ENCODE measurements at places on chromosomes 16 and 17.

DNA sequence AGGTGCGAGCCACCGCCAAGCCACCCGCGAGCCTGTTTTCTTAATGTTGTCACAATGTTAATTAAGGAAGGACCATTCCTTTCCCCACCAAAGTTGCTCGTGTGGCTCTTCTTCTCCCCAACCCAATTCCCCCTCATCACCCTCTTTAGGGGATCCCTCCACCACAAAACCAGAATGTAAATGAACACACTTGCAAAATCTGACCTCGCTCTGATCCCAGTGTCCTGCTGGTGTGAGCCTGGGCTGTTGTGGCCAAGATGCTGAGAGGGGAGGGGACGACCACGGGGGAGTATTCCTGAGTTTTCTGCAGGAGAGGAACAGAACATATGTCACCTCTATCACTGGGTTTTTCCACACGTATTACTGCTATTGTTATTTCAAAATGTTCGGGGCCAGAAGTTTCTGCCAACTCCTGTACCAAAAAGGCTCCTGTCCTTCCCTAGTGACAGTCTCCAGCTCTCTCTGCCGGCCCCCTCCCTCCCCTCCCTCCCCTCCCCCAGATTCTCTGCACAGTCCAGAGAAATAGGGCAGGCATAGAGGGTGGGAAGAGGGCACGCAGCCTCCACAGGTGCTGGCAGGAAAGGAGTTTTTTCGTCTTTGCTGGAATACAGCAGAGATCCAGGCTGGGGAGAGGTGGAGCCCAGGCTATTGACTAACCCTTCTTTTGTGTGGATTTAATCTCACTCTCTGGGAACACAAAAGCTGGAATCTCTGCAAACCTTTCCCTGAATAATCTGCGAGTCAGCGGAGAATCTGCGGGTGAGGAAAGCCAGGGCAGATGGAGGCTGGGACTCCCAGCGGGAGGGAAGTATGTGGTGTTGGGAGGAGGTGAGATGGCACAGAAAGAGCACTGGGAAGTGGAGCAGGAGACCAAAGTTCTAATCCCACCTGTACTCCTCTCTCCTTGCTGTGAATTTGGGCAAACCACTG, 4.5 kb upstream of the CA4 start:
- DNase-seq = no peak

DNA sequence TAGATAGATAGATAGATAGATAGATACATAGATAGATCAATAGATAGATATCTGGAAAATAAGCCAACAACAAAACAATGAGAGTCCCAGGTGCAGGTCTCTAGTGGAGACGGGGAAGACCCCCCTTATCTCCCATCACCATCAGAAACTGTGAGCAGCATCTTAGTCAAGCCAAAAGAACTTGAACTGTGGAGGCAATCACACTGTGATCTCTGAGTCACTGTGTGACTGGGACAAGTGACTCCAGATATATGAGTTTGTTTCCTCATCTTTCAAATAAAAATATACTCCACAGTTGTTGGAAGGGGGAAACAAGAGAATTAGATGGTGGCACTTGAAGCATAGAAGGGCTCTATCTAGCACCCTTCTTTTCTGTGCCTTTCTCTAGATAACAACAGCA, 42.1 kb downstream of the NOG start:
- no peak for DNase-seq

- peak; percentile 9 for DNase-seq
Measured at GRCh38 chr17:13024526-13025257, 6.9 kb upstream of the ELAC2 start.

- no peak for DNase-seq
Measured at GRCh38 chr16:56137269-56137668, 54.0 kb upstream of the GNAO1 start.

DNA sequence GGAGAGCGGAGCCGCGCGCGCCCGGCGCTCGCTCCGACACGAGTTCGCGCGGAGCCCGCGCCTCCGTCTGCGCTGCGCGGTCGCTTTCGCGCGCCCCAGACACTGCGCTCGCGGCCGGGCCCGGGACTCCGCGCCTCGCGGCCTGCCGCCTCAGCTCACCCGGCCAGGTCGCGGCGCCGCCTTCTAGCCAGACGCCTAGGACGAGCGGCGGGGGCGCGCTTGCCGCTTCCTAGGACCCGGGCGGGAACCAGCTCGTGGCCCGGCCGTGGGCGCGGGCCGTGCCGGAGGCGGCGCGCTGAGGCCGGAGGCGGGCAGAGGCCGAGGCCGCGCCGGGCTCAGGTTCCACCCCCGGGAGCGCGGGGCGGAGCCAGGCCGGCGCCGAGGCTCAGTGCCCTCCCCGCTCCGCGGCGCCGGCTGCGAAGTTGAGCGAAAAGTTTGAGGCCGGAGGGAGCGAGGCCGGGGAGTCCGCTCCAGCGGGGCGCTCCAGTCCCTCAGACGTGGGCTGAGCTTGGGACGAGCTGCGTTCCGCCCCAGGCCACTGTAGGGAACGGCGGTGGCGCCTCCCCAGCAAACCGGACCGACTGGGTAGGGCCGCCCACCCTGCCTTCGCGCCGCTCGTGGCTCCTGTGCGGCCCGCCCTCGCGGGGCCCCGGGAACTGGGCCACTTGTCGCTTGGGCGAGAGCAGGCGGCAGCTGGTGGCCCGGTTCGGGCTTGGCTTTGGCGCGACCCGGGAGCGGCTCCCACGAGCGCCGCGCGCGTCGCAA, at the start of gene SPHK1:
TSS of gene SPHK1 (plus strand) at position 388 of the 765 bp plus-strand sequence. CDS start 1,036 bp downstream, outside the sequence.
- peak; percentile 23 for DNase-seq

DNA sequence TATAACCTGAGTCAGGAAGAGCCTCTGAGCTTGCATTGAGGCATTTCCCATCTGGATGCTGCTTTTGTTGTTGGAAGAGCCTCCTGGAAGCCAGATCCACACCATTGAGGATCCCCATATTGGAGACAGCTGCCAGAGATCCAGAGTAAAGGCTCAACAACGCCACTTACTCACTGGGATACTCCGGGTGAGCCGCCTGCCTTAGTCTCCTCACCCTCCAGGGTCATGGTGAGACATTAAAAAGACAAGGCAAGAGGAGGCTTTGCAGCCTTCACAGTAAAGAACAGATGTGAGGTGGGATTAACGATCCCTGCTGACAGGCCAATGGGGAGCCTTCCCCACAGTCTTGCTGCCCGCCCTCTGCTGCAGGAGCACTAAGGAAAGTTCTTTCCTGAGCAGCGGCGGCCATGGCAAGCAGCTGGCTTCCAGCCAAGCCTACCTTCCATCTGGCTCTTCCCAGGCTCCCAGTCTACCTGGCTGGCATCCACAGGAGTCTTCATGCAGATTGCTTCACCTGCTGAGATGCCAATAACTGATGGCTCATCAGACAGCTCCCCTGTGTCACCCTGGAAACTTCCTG, 198.5 kb downstream of the CYLD start:
- DNase-seq = no peak

GRCh38 chr17:57480438-57481196, 224.3 kb downstream of the MSI2 start:
- DNase-seq = no peak

DNA sequence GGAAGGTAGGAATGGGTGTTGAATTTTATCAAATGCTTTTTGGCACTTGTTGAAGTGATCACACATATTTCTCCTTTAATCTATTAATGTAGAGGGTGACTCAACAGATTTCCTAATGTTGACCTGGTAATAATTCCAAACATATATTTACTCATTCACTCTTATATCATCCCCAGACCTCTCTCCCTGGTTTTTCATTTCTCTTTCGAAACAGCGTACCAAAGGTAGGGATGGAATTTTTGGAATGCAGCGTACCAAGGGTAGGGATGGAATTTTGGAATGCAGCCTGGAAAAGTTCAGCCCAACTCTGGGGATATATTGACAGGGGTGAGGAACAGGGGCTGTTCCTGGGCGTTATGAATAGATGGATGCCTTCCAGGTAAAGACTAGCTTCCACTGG, 7.3 kb downstream of the KIF18B start:
- DNase-seq = no peak

DNA sequence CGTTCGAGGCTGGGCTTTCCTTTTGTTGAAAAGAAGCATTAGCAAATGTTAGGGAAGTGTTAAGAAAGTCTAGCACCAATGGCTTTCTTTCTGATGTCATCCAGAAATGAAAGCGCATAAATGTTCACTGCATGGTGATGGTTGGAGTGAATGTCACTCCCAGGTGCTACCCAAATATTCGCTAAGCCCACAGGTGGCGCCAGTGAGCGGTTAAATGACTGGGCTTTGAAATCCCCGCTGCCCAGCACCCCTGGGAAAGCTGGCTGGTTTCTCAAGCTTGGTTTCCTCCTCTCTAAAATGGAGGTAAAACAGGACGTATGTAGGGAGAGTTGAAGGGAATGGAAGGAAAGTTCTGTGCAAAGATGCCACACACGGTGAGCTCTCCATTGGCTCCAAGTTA, 104.4 kb downstream of the IRX5 start:
- DNase-seq = no peak

GRCh38 chr16:57612494-57612893, 15.9 kb upstream of the ADGRG1 start:
- no peak for DNase-seq

DNA sequence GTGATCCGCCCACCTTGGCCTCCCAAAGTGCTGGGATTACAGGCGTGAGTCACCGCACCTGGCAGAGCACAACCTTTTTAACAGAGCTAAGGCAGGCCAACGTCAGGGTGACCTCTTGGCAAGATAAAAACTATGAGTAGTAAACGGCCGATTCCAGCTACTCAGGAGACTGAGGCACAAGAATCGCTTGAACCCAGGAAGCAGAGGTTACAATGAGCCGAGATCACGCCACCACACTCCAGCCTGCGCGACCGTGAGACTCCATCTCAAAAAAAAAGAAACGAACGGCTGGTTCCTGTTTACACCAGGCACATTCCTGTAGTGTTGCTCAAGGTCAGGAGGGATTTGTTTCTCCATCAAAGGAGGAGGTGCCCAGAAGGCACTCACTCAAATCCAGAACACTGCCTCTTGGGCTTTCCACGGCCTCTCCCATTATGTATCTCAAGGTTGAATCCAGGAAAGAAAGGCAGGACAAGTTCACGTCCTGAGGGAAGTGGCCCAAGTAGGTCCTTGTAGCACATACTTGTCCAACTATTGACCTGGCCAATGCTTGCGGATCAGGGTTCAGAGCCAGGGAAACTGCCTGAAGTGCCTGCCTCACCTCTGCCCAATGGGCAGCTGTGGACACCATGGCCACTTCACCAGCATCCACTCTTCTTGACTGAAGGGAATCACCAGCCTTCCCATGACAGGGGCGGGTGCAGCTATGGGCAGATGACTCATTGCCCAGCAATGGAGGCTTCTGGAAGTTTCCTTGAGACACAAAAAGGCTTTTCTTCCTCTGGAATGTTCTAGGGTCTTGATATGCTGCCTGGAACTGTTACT, 13.5 kb downstream of the KNOP1 start:
- DNase-seq = no peak

DNA sequence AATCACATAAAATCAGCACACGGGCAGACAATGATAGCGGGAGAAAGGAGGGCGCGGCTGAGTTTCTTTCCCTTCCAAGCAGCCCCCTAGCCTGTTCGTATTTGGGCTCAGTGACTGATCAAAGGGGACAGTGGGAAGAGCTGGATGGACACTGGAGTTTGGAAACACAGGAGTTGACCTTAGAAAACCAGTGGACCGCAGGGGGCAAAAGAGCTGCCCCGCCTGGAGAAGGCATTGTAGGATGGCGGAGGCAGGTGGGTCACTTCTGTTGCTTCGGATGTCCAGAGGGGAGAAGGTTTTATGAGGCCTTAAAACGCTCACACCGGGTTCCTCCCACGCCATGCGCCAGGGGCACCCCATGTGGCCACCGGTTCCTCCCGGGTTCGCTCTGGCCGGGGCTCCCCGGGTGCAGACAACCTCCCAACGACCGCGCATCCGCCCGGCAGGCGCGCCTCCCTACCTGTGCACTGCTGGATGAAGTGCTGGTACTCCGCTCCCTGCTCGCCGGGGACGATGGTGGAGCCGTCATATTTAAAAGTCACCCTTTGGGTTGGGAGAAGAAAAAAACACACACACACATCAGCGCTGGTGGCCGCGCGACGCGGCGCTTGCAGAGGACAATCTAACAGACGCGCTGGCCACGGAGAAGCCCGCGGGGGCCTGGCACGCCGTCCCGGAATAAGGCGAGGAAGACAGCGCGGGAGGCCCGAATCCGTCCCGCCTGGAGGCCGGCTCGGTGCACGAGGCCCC, 662 bp downstream of the COTL1 start:
- DNase-seq = no peak

- DNase-seq = no peak
Measured at GRCh38 chr17:31787857-31788570, 71.0 kb downstream of the COPRS start.

GRCh38 chr17:38341035-38341721, 2.6 kb downstream of the GPR179 start:
- no peak for DNase-seq

DNA sequence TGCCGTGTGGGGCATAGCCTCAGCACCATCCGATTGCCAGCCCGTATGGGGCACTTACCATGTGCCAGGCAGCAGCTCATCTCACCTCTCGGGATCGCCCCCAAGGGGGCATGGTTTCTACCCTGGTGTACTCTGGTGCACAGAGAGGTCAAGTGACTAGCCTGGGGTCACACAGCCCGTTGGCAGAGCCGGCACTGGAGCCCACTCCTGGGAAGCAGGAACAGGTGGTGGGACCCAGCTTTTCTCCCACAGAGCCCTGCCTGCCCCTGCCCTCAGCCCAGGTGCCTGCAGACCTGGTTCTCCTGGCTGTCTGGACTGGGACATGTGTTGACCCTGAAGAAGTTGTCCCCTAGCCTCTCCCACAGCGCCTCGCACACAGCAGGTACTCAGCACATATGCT, 141.8 kb upstream of the CIBAR2 start:
- DNase-seq = no peak

GRCh38 chr16:53022374-53022773, 30.3 kb downstream of the CHD9NB start:
- no peak for DNase-seq

Measured in stimulated activated CD8-positive, alpha-beta memory T cell treated with anti-CD3 and anti-CD28 coated beads, Interleukin-4, amount 100 ng/mL, for 1 hour (primary cell).